Right hindlimb (tissue), 1 donor: ENCODE measurements at places on chromosomes 3 and 15.
A peak's percentile ranks its signal among the peaks of the same experiment; 100 is the strongest.

GRCh38 chr3:179488213-179488612, 36.9 kb upstream of the GNB4 start:
- DNase-seq, result no peak

DNA sequence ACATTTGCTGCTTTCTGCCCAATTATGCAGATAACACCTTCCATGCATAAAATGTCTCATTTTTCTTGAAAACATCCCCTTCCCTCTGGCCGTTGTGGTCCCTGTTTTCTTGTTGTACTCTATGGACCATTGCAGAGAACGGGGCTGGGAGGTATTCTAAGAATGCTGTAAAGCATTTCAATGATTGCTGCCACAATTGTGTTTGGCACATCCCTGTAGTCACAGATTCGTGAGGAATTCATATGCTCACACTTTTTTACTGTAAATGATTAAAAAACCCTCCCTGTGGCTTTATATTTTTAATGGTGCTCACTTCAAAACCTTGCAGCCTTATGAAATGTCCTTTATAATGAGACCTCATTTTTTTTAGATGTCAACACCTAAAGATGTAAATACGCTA, 207.2 kb upstream of the GBE1 start:
- DNase-seq, result no peak

DNA sequence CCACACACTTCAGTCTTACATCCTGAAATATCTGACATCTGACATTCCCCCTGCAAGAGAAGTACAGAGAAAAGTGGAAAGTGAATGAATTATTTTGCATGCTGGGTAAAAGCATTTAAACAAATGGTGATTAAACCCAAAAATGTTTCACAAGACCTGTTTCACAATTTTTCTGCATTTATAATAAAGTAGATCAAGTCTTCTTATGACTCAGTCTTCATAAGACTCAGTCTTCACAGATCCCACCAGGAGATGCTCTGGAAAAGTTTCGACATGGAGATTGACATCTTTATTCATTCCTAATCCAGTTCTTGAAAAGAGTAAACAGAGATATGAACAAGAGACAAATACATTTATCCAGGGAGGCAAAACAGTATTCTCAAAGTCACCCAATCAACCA, 13.2 kb upstream of the EDC3 start:
- DNase-seq, result no peak

DNA sequence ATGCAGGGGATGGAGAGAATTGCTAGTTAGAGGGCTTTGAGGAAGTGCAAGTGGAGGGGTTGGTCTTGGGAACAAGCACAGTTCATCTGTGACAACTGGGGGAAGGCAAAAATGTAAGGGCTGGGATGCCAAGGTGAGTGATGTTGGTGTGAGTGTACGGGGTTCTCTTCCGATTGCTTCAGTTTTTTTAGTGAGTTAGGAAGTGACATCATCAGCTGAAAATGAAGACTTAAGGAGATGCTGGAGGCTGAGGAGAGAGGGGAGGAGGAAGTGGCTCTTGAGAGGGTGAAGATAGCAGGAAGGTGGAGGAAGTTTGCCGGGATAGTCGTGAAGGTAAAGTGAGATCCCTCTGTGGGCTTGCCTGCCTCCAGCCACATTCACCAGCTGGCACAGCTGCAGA, 12.7 kb downstream of the TICRR start:
- no peak for DNase-seq

- DNase-seq, result peak; percentile 30
Measured at GRCh38 chr3:71585887-71586809, 2.6 kb upstream of the FOXP1 start.

- no peak for DNase-seq
Measured at GRCh38 chr15:99275525-99276128, 24.3 kb downstream of the LRRC28 start.
